Right atrium auricular region (tissue), 2 donors: ENCODE measurements at places on chromosomes 11 and 22.

DNA sequence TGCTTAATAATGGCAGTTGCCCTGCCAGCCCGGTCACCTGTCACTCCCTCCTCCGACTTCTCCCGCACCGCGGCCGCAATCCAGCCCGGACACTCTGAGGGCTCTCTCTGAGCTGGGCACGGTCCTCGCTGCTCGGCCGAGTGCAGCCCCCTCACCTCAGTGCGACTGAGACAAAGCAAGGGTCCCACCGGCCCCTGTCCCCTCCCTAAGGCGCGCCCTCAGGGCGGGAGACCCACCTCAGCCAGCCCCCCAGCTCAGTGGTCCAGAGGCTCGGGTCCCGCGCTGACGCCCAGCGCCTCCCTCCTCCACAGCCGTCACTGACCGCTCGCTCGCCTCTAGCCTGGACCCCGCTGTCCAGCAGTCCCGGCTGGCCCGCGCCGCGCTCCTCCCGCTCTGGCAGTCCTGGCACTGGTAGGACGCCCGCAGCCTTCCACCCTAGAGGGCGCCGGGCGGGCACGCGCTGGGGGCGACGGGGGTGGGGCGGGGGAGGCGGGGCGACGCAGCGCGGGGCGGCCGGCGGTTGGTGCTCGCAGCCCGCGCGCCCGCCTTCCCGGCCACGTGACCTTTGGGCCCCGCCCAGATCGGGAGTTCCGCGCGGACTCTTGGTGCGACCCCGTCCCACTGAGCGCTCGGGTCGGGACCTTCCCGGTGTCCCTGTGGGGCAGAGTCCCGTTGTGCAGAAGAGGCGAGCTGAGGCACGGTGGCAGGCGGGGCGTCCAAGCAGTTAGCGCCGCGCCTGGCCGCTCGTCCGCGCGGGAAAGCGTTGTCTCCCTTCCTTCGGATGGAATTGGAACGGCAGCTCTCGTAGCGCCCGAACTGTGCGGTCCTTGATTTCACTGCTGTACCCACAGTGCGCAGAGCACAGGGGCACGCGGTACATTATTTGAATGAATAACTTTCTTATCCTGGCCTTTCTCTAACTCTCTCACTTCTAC, 7.8 kb upstream of the L3MBTL2 start:
- peak; percentile 69 for DNase-seq

- no peak for DNase-seq
Observed at GRCh38 chr22:29334148-29334547, 18.7 kb upstream of the RASL10A start.

DNA sequence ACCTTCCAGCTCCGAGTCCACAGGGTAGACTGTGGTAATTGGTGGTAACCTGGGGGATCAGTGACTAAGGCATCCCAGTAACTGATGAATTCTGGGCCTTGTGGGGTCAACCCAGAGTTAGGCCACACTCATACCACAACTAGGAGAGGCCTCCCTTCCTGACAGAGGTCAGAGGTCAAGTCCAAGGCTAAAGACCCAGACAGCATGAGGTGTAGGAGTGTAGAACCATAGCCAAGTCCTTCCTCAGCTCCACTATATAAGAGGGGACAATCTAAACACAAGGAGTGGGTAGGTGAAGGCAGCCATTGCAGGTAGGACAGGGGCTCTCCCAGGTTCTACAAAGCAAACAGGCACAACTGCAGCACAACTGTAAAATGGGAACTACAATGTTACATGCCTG, 4.6 kb downstream of the AP1B1 start:
- DNase-seq: no peak

GRCh38 chr22:36204001-36204631, 2.5 kb upstream of the APOL4 start:
- DNase-seq: no peak

GRCh38 chr11:36601155-36601554, 3.1 kb upstream of the RAG2 start:
- DNase-seq: no peak

- DNase-seq: no peak
Observed at GRCh38 chr11:132451942-132452601, 1080.2 kb downstream of the OPCML start.

DNA sequence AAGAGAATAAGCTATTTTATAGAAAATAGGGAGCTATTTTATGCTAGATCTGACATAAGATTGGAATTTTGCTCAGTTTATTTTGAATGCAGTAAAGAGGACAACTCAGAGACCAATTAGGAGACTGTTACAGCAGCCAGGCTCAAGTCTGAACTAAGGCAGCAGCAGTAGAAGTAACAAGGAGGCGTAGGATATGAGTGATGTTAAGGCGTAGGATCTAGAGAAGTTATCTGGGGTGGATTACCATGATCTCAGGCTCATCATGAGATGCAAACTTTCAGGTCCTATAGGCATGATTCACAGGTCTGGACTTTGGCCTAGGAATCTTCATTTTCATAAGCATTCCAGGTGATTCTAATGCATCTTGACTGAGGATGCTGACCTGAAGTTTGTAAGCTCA, 108.9 kb upstream of the BLID start:
- DNase-seq: no peak

DNA sequence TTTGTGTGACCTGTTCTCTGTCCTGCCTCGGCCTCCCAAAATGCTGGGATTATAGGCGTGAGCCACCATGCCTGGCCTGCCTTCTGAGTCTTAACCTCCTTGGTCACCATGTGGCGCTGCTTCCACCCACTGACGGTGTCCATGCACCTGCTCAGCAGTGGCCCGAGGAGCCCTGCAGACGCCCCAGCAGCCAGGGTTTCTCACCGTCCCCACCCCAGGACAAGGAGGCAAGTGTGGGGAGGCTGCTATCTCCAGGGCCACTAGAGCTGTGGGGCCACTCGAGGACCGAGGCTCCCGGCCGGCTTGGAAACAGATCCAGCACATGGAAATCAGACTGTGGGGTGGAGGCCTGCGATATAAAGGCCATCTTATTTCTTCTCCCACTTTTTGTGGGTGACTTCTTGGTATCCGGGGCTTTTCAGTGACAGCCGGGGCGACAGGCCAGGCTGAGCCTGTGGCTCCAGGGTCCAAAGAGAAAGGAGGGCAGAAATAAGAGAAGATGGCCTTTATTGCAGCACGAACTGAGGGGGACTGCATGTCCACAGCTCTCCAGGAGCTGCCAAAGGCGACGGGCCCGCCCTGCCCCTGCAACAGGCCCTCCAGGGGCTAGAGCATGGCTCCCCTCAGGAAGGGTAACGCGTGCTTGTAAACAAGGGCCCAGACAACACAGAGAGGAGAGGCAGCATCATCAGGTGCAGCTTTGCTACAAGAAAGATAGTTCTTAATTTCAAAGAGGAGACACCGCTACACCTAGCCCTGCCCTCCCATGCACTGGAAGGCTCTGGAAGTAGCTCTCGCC, 15.0 kb downstream of the TSPO start:
- no peak for DNase-seq

DNA sequence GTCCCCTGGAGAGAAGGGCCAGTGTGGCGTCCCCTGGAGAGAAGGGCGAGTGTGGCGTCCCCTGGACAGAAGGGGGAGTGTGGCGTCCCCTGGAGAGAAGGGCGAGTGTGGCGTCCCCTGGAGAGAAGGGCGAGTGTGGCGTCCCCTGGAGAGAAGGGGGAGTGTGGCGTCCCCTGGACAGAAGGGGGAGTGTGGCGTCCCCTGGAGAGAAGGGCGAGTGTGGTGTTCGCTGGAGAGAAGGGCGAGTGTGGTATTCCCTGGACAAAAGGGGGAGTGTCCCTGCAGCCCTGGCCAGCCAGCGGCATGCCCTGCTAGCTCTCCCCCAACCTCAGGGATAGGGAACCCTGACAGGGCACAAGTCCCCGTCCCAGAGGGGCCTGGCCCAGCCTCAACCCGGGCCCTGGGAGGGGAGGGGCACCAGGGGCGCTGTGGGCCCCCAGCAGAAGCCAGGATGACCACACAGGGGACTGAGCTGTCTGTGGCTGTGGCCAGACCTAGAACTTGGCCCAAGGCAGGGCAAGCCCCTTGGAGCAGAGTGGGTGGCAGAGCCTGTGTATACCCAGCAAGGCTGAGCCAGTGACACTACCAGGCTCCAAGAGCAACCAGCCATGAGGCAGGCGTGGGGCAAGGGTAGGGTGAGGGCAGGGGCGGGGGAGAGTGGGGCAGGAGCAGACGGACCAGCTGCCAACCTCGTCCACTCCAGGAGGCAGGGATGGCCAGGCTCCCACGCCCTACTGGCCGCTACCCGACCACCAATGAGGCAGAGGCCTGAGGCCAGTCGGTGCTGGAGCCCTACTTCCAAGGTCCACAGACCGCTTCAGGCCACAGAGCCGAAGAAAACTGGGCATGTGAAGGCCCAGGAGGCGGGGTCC, 4.2 kb downstream of the HRAS start:
- DNase-seq: no peak

DNA sequence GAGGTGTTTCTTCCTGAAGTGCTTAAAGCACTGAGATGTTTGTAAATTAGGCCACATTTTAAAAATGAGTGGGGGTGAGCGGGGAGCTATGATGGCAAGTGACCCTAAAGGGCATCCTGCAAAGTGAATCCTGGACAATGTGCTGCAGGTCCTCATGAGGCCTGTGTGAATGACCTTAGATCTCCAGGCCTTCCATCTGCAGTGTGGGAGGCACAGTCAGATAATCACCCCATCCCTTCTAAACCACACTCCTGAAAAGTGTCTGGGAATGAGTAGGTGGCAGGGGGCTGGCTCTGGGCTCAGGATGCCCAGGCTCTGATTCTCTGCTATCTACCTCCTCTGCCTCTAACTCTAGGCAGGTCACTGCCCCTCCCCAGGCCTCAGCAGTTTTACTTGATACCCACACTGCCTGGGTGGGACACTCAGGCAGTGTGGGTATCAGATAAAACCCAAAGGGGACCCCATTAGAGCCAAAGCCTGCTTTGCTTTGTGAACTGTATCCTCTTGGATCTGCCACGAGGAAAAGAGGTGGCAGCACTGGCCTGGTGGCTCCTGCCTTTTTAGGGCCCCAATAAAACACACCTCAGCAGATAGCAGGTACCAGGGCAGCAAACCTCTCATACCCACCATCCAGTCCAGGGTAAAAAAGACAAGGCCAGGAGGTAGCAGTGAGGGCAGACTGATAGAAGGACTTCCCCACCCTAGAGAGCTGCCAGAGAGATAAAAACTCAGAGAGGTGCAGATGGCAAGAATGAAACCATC, 10.5 kb downstream of the STARD10 start:
- DNase-seq: no peak

DNA sequence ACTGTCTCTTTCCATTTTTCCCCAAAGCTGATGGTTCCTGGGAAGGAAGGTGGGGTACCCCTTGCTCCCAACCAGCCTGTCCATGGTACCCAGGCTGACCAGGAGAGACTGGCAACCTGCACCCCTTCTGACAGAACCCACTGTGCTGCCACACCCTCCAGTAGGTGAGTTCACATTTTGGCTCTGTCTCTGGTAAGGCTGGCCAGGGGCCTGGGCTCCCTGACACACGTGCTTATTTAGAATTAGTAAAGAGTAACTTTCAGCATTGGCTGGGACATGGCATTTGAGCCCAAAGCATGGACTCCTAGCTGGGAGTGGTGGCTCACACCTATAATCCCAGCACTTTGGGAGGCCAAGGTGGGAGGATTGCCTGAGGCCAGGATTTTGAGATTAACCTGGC, 35.1 kb downstream of the ARHGAP1 start:
- no peak for DNase-seq

GRCh38 chr11:95143106-95143681, 53.5 kb downstream of the ENDOD1 start:
- no peak for DNase-seq

DNA sequence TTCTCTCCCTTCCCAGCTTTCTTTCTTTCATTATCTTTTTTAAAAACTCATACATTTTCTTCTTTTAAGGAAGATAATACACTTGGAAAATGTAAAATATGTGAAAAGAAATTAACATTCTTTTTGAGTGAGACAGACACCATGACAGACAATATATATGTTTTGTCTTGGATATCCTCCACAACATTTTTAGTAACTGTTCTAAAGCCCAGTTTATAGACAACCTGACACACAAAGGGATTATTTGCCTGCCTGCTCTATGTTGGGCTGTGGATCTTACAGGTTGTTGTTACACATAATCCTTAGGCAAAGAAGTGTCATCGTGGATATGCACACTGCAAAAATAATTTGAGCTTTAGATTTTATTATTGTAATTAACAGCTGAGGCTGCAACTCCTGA, 301.4 kb upstream of the PDGFD start:
- DNase-seq: no peak

DNA sequence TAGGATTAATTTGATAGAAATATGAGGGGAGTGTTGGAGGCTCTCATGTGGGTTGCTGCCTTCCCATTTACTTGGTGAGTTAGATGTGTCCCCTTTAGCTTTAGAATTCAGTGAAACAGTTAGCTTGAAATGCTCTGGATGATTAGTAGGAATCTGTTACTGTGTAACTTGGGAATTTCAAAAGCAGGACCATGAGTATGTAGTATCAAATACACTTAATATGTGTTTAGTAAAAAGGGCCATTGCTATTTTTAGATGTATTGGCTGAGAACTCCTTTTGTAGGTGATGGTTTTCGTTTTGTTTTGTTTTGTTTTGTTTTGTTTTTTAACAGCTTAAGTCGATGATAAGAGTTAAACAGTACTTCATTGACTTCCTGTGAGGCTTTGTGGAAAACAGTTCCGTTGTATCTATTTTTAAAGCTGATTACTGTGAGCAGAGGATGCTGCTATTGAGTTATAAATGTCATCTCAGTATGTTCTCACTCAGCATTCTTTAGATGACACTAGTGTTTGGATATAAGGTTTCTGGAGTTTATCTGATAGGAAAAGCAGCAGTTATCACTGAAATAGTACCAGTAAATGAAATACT, 53.5 kb downstream of the MCAM start:
- DNase-seq: no peak

- no peak for DNase-seq
Observed at GRCh38 chr11:67641338-67642172, 2.0 kb upstream of the TBX10 start.

DNA sequence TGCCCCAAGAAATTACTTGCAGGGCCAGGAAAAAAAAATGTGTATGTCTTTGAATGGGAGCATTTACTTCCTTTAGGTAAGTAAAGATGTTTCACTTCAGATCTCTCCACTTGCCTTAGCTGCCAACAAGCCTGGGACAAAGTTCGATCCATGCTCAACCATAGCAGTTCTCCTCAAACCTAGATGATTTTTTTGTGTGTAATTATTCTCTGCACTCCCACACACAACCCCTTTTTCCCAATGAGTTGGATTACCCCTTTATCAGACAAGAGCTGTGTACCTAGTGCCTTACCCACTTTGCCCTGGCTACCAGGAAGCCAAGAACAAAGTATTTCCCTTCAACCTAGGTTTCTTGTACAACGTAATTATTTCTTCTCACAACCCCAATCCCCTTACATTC, 35.6 kb downstream of the TPBGL start:
- DNase-seq: no peak

- no peak for DNase-seq
Observed at GRCh38 chr11:65565624-65566453, 4.4 kb upstream of the ZNRD2 start.

DNA sequence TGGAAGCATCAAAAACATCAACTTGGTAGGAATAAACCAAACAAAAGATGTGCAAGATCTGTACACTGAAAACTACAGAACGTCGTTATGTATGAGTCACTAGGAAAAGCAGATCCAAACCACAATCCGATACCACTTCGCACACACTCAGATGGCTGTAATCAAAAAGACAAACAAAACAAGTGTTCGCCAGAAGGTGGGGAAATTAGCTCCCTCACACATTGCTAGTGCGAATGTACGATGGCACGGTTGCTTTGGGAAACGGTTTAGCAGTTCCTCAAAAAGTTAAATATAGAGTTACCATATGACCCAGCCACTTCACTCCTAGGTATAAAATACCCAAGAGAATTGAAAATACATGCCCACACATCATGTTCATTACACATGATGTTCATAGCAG, 14.8 kb upstream of the CARD10 start:
- no peak for DNase-seq

GRCh38 chr22:39634530-39635405, 64.2 kb downstream of the CACNA1I start:
- DNase-seq: no peak
